ENCODE measurements at places on chromosomes 3 and 15. TPM values are rescaled to one million over a fixed set of nuclear protein-coding genes. Genes with fewer than 3 reads are reported as not detected.

CCDC54 gene
- polyA plus RNA-seq: 0.28 TPM

HEMK1 gene
- 22.8 TPM for polyA plus RNA-seq

SCAANT1 gene
- polyA plus RNA-seq: 1.0 TPM

DNA sequence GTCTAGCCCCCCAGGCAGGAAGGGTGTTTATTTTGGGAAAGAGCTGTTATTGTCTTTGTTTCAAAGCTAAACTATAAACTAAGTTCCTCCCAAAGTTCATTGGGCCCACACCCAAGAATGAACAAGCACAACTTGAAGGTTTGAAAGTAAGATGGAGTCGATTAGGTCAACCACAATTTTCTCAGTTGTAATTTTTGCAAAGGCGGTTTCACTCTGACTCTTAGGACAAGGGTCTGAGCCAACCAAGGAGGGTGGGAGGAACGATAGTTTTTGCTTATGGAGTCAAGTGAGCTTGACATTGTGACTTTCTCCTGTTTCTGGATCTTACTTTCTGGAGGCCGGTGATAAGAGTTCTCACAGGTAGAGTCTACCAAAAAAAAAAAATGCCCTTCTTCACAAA is 5.8 kb upstream of the ZNF770 start:
- no peak for DNase-seq

- no peak for DNase-seq
Observed at GRCh38 chr15:27699699-27700098, 399.4 kb downstream of the OCA2 start.

GRCh38 chr3:133767607-133768006 is 21.4 kb downstream of the TF start:
- DNase-seq: no peak

- no peak for DNase-seq
Observed at GRCh38 chr15:39188314-39188713, 392.6 kb upstream of the THBS1 start.

GRCh38 chr15:78063970-78064385 is 13.5 kb downstream of the TBC1D2B start:
- DNase-seq: no peak

GRCh38 chr15:90103701-90104329 is 1.5 kb upstream of the IDH2 start:
- DNase-seq: no peak

- DNase-seq: no peak
Observed at GRCh38 chr3:87468235-87468634, 191.9 kb upstream of the POU1F1 start.

DNA sequence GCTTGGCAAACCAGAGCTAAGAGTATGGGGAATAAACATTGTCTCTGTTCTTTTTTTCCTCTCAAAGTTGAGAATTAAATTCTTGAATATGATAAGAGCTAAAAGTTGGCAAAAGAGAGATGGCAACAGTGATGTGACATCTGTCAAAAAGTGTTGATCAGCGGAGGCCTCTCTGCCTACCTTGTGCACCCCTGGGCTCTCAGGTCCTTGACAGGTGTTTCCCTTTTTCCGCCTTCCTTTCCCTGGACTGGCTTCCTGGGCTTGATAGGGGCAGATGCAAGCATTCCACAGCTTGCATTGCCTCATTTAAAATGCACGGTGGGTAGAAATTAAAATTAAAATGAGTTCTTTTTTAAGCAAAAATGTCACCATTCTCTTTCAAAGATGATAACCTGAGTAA is 84.2 kb downstream of the NSUN3 start:
- DNase-seq: no peak

Data from left kidney (tissue), 8 donors.